NCI-H2081 treated with DMSO at 0.1 percent for 48 hours (cell line): ENCODE measurements at places on chromosomes 7 and 10.

- DNase-seq: no peak
Measured at GRCh38 chr10:69665474-69666320, 35.6 kb downstream of the FAM241B start.

- DNase-seq: no peak
Measured at GRCh38 chr10:119327096-119327745, 119.8 kb downstream of the GRK5 start.

GRCh38 chr10:70418229-70418628 is 14.3 kb downstream of the EIF4EBP2 start:
- DNase-seq: no peak

GRCh38 chr7:141355032-141355431 is 196.2 kb upstream of the AGK start:
- no peak for DNase-seq

GRCh38 chr7:50824882-50825281 is 42.2 kb upstream of the GRB10 start:
- DNase-seq: no peak

GRCh38 chr10:113369365-113369694 is 183.5 kb upstream of the HABP2 start:
- no peak for DNase-seq

- no peak for DNase-seq
Measured at GRCh38 chr10:44922796-44923545, 11.8 kb downstream of the TMEM72 start.
